Brain microvascular endothelial cell (primary cell): ENCODE measurements at places on chromosomes 7 and 10.

DNA sequence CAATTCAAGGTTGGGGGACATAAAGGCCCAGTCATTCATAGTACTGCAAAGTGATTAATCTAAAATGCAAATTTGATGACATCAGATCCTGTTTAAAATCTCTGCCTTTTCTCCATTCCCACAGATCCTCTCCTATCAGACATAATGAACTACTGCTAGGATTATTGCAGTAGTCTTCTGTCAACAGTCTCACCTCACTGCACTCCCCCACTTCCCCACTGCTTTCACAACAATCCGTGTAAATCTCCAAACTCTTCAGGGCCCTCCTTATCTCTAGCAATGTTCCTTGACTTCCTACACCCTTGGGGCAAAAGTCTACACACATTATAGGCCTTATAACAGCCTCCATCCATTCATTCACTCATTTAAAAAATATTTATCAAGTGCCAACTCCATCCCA lies 112.4 kb downstream of the KBTBD2 start:
- no peak for DNase-seq

DNA sequence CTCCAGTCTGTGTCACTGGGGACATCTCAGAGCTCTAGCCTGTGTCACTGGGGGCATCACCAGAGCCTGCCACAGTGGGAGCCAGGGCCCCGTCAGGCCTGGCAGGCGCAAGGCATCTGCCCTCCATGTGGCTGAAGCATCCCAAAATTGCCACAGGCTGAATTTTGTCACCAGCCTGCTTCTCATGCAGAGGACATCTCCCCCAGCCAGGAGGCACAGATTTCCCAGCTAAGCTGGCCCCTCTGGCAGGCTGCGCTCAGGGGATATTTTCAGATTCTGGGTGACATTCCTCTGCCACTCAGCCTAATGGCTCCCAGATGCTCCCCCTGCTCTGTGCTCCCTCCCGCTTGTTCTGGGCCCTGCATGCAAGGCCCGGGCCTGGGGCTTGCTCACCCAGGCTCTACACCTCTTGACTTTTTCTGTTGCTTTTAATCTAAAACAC lies 64.6 kb downstream of the COL13A1 start:
- DNase-seq = no peak

GRCh38 chr10:78902815-78903214 lies 166.0 kb upstream of the ZMIZ1 start:
- DNase-seq = no peak

DNA sequence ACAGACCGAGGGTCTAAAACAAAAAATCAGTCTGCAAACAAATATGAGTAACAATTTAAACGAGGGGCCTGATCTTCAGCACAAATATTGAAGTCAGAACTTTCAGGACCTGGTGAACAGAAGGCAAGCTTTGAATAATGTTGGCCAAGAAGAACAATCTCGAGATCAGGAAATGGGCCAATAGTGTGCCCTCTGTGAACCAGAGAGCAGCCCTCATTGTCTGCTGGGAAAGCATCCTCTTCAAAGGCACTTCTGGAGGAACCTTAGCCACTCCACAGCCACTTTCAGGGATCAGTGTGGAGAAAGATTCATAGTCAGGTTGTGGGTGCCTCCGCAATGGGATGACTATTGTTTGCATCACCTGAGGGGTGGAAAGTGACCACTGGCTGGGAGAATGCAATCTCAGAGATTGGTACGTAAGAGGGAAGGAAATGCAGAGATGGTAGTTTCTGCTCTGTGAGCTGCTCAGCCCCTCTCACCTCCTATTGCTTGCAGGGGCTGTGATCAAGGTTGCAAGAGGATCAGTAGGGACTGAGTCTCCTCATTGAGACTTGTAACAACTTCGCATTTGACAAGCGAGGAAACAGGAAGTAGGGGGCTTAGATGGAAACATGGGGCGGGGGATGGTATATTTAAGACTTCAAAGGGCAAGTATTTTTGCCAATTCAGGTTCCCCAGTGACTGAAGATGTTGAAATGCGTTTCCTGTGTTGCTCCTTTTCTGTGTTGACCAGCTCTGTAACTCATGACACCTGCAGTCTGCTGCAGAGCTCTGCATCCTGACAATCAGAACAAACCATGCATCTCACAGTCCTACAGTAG lies 28.4 kb upstream of the IFRD1 start:
- no peak for DNase-seq

DNA sequence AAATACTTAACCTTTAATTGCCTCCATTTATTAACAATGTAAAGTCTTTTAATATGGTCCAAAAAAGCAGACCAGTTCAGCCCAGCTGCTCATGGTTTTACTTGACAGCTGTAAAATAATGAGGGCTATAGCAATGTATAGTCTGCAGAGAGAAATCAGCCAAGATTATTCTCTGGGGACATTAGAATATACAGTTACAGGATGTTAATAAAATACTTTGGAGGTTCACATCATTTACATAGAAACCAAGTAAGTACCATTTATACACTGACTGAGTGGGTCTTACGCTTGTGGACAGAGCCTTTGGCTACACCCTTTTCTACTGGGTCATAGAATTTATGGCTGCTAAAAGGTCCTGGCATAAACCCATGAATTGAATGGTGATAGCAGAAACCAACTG lies 340.7 kb upstream of the CELF2 start:
- no peak for DNase-seq

DNA sequence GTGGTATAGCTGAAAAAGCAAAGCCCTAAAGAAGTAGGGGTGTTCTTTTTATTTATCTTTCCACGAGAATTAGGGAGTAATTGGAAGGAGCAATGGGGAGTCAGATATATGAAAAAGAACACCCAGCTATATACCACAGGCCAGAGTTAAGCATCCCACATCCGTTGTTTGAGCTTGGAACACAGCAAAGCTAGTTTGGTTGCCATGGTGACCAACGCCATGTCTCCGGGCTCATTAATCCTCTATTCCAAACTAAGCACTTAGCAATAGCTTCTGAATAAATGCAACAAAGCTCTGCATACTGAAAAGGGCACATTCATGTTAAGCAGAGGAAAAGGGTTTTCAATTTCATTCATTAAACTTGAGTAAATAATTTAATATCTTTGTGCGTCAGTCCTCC lies 23.5 kb downstream of the ASB4 start:
- peak; percentile 82 for DNase-seq

GRCh38 chr10:79007421-79008319 lies 61.1 kb upstream of the ZMIZ1 start:
- DNase-seq = no peak
